Stimulated activated CD8-positive, alpha-beta memory T cell treated with anti-CD3 and anti-CD28 coated beads, Interleukin-7, amount 100 ng/mL, for 4 hours (primary cell): ENCODE measurements at places on chromosomes 3 and 15.
A peak's percentile ranks its signal among the peaks of the same experiment; 100 is the strongest.

GRCh38 chr3:171163101-171164066, 136.9 kb upstream of the SLC2A2 start:
- DNase-seq = no peak

GRCh38 chr15:77538793-77539497, 93.8 kb downstream of the LINGO1 start:
- DNase-seq = no peak

- DNase-seq = no peak
Observed at GRCh38 chr3:158794936-158795518, 6.8 kb upstream of the MFSD1 start.

GRCh38 chr3:25725810-25726209, 57.4 kb downstream of the NGLY1 start:
- DNase-seq = no peak

DNA sequence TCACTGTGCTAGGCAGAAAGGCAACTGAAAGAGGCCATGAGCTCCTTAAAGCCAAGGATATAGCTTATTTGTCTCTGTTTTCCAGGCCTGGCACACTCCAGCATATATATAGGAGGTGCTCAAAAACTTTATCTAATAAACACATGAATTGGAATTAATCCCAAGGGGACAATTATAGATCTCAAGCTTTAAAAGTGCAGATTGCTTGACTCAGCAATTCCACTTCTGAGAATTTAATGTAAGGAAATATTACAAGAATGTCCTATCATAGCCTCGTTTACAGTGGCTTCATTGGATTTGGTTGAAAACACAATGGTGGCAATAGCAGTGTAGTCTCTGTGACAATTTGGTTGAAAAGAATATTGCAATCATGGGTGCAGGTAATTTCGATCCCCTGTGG, 267.3 kb downstream of the SHQ1 start:
- DNase-seq = no peak

- DNase-seq = no peak
Observed at GRCh38 chr3:168914662-168915061, 748.9 kb downstream of the MECOM start.

GRCh38 chr3:28252001-28252431, 10.6 kb downstream of the CMC1 start:
- DNase-seq = no peak

- no peak for DNase-seq
Observed at GRCh38 chr3:77536038-77536775, 496.3 kb downstream of the ROBO2 start.

- no peak for DNase-seq
Observed at GRCh38 chr3:13876451-13877100, 3.3 kb downstream of the WNT7A start.

GRCh38 chr3:50971487-50971924, 296.8 kb downstream of the DOCK3 start:
- DNase-seq = peak; percentile 38

GRCh38 chr3:147651107-147651778, 242.1 kb downstream of the ZIC1 start:
- no peak for DNase-seq

DNA sequence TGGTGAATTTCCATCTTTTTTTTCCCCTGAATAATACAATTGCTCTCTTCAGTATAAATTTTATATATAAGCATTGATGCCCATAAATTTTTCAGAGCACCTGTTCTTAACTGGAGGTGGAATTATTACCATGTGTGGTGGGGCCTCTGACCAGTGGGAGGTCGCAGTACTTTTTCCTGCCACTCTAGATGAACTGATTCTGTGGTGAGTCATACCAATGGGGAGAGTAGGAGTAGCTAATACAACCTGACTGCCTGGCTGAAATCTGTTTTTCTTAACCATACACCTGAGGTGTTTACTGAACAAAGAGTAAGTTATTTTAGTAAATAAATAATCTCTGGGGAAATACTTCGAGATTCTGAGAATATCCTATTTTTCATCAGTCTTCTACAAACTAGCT, 67.2 kb downstream of the UNC13C start:
- DNase-seq = no peak

DNA sequence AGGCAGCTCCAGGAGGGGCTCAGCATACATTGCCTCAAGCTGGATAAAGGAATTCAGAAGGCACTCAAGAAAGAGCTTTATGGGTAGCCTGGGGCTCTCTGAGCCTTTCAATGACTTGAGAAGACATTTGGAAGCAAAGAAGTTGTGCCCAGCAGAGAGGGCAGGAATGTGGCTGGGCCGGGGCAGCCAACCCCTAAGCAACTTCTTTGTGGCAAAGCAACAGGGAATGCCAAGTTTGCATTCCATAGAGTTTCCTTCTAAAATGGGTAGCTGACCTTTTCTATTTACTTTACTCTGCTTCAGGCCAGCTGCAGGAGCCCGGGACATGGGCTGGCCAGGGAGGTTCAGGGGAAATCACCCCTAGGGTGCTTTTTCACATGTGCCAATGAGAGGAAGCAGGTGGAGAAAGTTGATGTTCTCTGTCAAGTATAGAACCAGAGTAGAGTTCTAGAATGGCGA, 45.6 kb downstream of the CCDC12 start:
- DNase-seq = no peak

DNA sequence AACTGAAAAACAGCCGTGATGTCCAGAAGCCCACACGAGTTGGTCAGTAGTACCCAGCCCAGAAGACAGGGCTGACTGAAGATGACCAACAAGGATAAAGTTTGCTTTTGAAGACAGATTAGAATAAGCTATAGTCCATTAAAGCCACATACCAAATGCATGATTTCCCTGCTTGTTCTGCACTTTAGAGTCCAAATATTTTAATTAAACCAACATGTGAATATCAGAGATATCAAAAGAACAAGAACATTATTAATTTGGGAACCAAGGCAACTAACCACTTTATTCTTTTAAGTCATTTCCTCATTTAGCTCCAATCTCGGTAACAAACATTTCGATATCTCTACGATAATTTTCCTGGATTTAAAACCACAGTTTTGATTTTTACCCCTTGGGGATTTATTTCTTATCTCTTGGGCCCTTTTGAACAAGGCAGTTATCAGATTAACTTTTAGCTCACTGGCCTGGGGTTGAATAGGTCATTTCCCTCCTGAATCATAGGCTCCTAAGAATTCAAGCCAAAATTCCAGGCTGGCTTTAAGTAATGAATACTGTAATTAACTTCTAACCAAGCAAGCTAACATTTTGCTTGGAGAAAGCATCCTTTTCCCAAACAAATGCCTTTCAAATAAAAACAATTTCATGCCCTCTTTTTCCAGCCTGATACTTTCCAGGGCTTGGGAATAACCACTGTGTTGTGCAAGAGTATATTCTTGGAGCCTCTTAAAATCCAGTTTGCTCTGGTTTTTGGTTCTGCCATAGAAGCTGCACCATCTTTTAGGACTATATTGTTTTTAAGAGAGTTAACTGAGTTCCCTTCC, 102.9 kb upstream of the NR2E3 start:
- DNase-seq = no peak
